ENCODE measurements at places on chromosomes 11 and 22.

GRCh38 chr22:32897400-32897799, 95.9 kb downstream of the TIMP3 start:
- peak; percentile 36 for DNase-seq

GRCh38 chr11:59475176-59475575, 2.1 kb downstream of the OR4D10 start:
- no peak for DNase-seq

GRCh38 chr11:32316858-32317642, 118.3 kb downstream of the WT1 start:
- no peak for DNase-seq

DNA sequence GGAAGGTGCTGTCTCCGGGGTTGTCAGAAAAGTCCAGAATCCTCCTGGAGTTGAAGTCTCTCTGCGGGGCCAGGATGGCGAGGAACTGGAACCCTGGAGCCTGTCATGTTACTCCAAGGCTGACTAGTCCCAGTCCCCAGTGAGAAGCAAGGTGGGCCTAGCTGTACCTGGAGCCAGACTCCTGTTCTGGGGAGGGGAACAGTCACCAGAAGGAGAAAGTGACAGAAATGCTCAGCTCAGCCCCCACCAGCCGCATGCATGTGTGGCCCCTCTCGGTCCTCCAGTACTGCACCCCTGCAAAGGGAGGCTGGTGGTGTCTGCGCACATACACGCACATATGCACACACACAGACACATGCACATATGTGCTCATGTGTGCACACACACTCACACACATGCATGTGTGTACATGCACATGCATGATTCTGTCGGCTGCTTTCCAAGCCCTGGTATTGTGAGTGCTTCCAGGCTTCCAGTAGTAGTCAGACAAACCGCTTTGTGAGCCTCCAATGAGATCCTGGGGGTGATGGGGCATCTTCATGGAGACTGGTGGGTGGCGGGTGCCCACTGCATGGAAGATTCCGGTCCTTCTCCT, 54.3 kb downstream of the RTL6 start:
- DNase-seq: no peak

- DNase-seq: no peak
Measured at GRCh38 chr11:120236169-120237107, 3.5 kb upstream of the POU2F3 start.

DNA sequence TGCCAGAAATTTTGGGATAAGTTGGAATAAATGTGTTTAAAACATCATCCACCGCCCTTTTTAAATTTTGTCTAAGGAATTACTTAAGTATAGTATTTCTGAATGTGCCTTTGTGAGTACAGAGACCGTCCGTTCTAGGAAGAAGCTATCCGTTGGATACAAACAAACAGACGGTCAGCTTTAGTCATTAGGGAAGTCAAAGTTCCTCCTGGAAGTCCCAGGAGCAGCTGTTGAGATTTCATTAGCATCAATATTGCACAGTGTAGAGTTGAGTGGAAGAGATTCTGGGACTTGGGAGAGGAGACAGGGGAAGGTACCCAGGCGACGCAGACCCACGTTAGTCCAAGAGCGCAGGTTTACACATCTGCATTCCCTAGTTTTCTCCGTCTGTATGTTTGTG, 15.7 kb upstream of the ADSL start:
- no peak for DNase-seq

DNA sequence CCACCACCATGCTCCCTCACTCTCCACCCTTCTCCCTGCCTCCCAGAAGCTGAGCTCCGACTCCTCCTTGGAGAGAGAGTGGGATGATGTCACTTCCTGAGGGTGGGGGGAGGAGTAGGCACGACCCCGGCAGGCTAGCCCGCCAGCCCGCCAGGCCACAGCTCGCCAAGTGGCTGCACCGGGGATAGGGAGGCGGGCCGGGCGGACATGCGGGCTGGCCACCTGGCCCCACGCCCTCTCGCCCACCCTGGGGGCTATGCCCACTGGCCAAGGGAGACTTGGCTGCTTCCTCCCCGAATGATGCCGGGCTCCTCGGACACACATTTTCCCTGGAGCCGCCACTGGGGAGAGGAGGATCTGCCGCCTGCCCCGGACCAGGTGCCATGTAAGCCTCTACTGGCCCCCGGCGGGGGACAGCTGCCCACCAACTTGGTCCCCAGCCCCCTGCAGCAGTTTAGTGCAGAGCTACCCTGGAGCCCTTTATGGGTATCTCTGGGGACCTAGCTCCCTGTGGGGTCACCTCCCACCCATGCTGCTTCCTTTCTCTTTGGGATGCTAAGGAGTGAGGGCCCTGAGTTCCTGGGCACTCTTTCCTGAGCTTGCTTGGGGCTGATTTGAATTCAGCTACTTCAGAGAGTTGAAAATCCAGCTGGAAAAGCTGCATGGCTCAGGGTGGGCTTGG, 33.7 kb upstream of the MYRF start:
- no peak for DNase-seq

- DNase-seq: no peak
Measured at GRCh38 chr11:134781380-134781866, 369.4 kb upstream of the B3GAT1 start.

GRCh38 chr11:123316003-123316402, 114.1 kb upstream of the GRAMD1B start:
- no peak for DNase-seq

- DNase-seq: no peak
Measured at GRCh38 chr11:45665933-45666647, 668 bp upstream of the CHST1 start.

DNA sequence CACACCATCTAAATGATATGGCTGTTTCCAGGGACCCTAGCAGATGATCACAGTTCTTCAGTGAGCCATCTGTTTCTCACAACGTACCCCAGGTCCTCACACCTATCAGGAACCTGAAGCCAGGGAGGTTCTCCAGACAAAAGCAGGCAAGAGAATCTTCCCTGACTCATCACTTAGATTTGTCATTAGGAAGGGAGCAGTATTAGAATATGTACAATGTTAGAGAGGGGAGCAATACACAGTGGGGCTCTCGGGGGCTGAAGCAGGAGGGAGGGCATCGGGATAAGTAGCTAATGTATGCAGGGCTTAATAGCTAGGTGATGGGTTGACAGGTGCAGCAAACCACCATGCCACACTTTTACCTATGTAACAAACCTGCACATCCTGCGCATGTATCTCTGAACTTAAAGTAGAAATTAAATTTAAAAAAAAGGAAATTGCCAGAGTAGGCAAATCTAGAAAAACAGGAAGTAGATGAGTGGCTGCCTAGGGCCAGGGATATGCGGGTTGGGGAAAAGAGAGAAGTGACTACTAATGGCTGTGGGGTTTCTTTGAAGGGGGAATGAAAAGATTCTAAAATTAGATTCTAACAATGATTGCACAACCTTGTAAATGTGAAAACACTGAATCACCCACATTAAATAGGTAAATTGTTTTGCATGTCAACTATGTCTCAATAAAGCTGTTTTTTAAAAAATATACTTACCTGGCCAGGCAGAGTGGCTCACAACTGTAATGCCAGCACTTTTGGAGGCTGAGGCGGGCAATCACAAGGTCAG, 14.4 kb downstream of the C22orf42 start:
- DNase-seq: no peak

- no peak for DNase-seq
Measured at GRCh38 chr11:116928102-116928777, 90.8 kb upstream of the APOA1 start.

DNA sequence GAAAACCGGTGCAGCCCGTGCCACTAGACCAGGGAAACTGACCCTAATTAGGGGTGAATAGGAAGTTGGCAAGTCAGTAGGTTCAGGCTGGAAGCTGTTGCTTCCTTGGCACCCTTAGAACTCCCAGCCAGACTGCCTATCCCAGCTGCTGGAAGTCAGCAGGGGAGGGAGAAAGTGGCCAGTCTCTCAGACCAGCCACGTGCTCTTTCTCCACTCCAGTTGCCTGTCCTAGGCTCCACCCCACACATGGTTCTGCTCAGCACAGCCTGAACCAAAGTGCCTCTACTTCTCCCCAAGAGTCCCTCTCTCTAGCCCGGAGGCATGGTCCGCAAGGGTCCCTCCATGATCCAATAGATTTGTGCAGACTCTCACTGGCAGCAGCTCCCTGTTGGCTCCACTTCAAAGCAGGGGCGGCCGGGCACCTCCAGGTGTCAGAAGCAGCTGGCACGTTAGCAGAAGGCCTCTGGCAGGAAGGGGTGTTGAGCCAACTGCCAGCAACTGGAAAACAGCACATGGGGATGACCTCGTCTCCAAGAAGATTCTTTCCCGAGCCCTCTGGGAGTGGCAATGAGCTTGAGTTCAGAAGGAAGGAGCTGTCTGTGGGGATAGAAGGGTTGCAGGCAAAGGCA, 27.7 kb downstream of the ARFGAP2 start:
- no peak for DNase-seq

- no peak for DNase-seq
Measured at GRCh38 chr11:46410021-46410420, 18.4 kb upstream of the CHRM4 start.

All from GM04503 (cell line).